ENCODE measurements at places on chromosomes 6 and 20. TPM values are rescaled to one million over a fixed set of nuclear protein-coding genes. Genes with fewer than 3 reads are reported as not detected.

LTB gene
- polyA plus RNA-seq = 0.16 TPM

ZBTB46 gene
- polyA plus RNA-seq = 0.15 TPM

EEF1E1 gene
- polyA plus RNA-seq = 67.1 TPM

RBM24 gene
- polyA plus RNA-seq = 0.20 TPM

SPATA25 gene
- polyA plus RNA-seq = 2.9 TPM

ZNF165 gene
- polyA plus RNA-seq = 0.25 TPM

YIPF3 gene
- polyA plus RNA-seq = 219 TPM

NHLRC1 gene
- polyA plus RNA-seq = 0.29 TPM
